ENCODE measurements at places on chromosomes 5 and 9. TPM values are rescaled to one million over a fixed set of nuclear protein-coding genes. Genes with fewer than 3 reads are reported as not detected.
A peak's percentile ranks its signal among the peaks of the same experiment; 100 is the strongest.

DNA sequence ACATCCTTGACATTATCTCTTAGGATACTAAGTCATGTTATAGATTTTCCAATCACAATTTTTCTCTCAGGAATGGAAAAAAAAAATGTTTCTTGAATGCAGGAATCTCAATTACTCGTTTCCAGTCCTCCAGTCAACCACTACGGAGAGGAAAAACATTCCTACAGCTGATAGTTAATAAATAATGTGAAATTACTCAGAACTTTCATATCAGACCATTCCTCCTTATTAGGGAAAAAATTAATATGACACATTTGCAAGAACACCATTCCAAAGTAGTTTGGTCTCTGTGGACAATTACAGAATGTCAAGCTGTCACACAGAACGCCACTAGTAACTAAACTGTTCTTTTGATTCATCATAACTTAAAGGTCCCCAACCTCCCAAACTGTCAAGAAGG, 31.5 kb downstream of the MED27 start:
- H3K4me3 ChIP-seq, result no peak overlapping the region
- no peak overlapping the region for H3K27ac ChIP-seq
- H3K36me3 ChIP-seq, result peaks cover 3% of the 10 kb centered on the region
- H3K27me3 ChIP-seq, result no peaks in the 10 kb centered on the region

DNA sequence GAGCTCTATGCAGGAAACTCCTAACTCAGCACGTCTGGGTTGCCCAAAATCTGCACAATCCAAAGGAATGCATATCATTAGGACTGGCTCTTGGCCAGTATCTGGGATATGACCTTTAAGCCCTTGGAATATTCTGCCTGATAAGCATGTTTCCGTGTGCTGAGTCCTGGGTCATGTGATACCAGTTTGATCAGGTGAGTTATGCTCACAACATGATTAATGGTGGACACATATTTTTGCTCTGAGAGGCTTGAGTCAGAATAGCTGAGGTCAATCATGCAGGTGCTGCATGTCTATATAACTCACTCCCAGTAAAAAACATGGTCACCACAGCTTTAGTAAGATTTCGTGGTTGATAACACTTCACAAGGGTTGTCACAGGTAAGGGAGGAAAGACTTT, 408.8 kb downstream of the YTHDC2 start:
- no peaks in the 10 kb centered on the region for H3K4me1 ChIP-seq
- H3K27me3 ChIP-seq, result no peaks in the 10 kb centered on the region
- H3K4me3 ChIP-seq, result no peak overlapping the region
- no peak for DNase-seq
- H3K36me3 ChIP-seq, result no peaks in the 10 kb centered on the region

DNA sequence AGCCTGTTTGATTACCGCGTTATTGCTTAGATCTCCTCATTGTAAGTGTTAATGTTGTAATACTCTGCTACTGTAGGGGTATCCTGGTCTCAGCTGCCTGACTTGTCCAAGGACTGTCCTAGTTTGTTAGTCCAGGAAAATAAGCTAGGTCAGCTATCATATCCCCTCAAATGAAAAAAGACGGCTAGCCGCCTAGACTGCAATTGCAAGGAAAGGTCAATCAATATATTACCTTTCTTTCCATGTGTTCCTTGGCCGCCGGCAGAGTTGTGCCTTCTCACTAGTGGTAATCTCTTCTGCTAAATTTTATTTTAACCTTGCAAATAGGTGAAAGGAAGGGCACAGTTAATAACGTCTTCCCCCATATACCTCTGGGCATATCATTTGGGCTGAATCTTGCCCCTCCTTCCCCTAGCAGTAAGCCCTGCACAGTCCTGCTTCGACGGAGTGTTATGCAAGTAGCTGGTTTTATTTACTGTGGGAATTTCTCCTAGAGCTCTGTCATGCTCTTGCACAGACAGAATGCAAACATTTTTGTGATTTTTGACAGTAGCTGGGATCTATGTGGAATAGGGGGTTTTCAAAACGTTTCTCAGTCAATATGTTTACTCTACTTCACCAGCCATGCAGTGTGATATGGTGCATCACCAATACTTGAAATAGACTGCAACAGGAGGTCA, 288.5 kb downstream of the MAST4 start:
- no peaks in the 10 kb centered on the region for H3K27me3 ChIP-seq
- DNase-seq, result no peak
- no peaks in the 10 kb centered on the region for H3K4me1 ChIP-seq
- no peak overlapping the region for H3K27ac ChIP-seq
- no peak overlapping the region for H3K4me3 ChIP-seq
- no peaks in the 10 kb centered on the region for H3K36me3 ChIP-seq

NEURL1B gene
- polyA plus RNA-seq, result 5.3 TPM

GRCh38 chr5:160087199-160087598, 32.1 kb downstream of the PWWP2A start:
- no peak overlapping the region for H3K4me3 ChIP-seq
- no peak overlapping the region for H3K27ac ChIP-seq
- no peaks in the 10 kb centered on the region for H3K27me3 ChIP-seq

DNA sequence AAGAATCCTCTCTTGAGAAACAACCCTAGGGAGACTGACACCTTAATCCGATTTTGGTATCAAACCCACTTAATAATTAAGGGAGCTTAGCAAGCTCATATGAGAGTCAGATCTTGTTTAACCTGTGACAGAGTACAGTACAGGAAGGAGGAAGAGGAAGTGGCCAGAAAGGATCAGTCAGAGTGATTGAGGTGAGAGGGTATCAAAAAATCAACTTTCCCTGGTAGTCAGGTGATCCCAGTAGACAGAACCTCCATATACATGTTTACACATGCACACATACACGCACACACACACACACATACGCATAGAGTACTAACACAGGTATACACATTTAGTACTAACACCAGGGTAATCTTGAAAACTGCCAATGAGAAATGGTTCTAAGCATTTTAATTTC, 56.8 kb downstream of the GLIS3 start:
- DNase-seq, result no peak
- H3K36me3 ChIP-seq, result no peaks in the 10 kb centered on the region
- H3K4me3 ChIP-seq, result no peak overlapping the region

SPINK4 gene
- polyA plus RNA-seq, result 2.1 TPM

DNA sequence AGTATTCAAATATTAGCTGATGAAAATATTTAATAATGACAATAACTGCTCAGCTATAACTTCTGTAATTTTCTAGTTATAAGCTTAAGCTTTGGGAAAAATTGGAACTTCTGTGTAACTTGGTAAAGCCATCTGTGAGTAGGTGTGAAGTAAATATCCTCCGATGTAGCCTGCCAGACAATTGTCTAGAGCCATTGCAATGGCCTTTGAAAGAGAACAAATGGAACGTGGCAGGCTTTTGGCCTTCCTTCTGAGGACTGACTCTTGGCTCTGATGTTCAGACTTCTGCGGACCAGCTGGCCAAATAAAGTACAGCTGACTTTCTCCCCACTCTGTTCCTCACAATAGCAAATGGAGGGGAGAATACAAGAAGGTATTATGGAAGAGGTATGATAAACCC, 203.4 kb upstream of the NMUR2 start:
- no peaks in the 10 kb centered on the region for H3K27me3 ChIP-seq
- H3K36me3 ChIP-seq, result no peaks in the 10 kb centered on the region
- H3K4me1 ChIP-seq, result no peaks in the 10 kb centered on the region

- H3K27ac ChIP-seq, result peak overlapping the region; percentile 47
- H3K4me3 ChIP-seq, result no peak overlapping the region
These were observed 14.6 kb upstream of the TNIP1 start for GRCh38 chr5:151095341-151096000.

DNA sequence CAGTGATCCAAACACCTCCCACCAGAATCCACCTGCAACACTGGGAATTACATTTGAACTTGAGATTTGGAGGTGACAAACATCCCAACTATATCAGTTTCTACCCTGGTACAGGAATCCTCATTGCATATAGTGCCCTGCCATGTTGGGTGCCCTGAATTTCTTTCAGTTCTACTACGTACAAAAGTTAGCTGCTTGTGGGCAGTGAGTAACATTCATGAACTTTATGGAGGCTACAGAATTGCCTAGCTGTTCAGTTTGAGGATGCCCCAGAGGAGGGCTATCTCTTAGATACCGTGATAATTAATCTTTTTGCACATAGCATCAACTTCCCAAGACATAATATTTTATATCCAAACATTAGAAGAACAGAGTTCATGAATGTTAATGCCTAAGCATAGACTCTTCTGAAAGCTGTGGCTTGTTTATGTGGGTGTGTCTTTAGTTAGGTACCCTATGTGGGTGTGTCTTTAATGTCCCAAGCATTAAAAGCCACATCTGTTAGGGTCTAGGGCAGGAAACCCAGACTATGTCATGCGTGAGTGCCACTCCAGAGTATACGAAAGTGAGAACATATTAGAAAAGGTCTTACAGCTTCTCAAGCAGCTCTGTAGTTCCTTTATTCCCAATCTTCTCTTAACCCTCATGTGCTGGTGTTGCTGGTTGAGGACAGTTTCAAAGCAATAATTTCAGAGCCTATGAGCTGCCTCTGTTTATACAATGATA, 47.0 kb upstream of the CHD1 start:
- no peak for DNase-seq
- no peak overlapping the region for H3K27ac ChIP-seq
- H3K27me3 ChIP-seq, result no peaks in the 10 kb centered on the region
- no peak overlapping the region for H3K4me3 ChIP-seq

- no peaks in the 10 kb centered on the region for H3K27me3 ChIP-seq
- no peaks in the 10 kb centered on the region for H3K4me1 ChIP-seq
- DNase-seq, result no peak
- H3K36me3 ChIP-seq, result no peaks in the 10 kb centered on the region
- H3K27ac ChIP-seq, result no peak overlapping the region
These were observed 62.0 kb downstream of the TMC1 start for GRCh38 chr9:72583370-72583769.

FST gene
- polyA plus RNA-seq, result 7.2 TPM

DNA sequence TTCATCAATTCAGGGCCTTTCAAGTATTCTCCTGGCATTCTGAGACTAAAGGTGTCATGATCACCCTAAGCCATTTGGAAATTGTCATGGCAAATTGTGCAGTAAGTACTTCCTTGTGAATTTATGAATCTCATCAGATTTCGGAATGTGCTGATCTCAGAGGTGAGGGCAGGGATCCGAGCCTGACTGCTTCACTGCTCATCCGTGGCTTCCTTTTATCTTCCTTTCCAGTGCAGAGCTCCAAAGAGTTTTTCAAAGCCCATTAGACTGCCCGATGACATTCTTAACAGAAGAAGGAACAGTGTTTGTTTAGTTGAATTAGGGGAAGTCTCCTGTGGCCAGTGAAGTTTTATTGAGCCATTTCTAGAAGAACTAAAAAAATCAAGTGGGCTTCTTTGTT, 182.8 kb upstream of the GDNF start:
- no peak for DNase-seq
- H3K4me3 ChIP-seq, result no peak overlapping the region
- no peaks in the 10 kb centered on the region for H3K4me1 ChIP-seq
- H3K36me3 ChIP-seq, result no peaks in the 10 kb centered on the region
- no peak overlapping the region for H3K27ac ChIP-seq
- no peaks in the 10 kb centered on the region for H3K27me3 ChIP-seq

ARID3C gene
- polyA plus RNA-seq, result 0.07 TPM

- no peak for DNase-seq
- H3K36me3 ChIP-seq, result peaks cover 18% of the 10 kb centered on the region
- H3K27ac ChIP-seq, result peak overlapping the region; percentile 89
- peaks cover 16% of the 10 kb centered on the region for H3K4me1 ChIP-seq
- peak overlapping the region; percentile 96 for H3K4me3 ChIP-seq
These were observed 423 bp upstream of the NUP214 start for GRCh38 chr9:131125038-131125287.

OR1L1 gene
- polyA plus RNA-seq, result not detected

GRCh38 chr9:128689820-128690683, 1.0 kb downstream of the SET start:
- peak overlapping the region; percentile 84 for H3K4me3 ChIP-seq
- H3K27me3 ChIP-seq, result no peaks in the 10 kb centered on the region
- no peak for DNase-seq
- peaks cover 32% of the 10 kb centered on the region for H3K4me1 ChIP-seq

DNA sequence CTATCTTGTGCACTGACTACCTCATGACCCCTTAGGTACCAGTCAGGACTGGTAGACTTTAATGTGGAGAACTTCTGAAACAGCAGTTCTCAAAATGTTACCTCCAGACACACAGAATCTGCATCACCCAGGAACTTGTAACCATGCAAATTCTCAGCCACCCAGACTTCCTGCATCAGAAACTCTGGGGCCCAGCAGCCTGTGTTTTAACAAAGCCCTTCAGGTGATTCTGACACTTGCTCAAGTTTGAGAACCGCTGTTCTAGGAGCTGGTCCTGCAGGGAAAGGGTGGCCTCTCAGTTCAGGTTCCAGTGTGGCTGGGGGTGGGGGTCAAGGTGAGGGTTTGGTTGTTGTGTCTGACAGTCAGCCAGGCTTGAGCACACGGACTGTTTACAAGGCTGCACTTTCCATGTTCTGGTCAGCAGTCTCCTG, 28.4 kb downstream of the ZFP62 start:
- H3K27me3 ChIP-seq, result no peaks in the 10 kb centered on the region
- DNase-seq, result no peak
- H3K36me3 ChIP-seq, result peaks cover 34% of the 10 kb centered on the region
- H3K4me1 ChIP-seq, result peaks cover 33% of the 10 kb centered on the region
- peak overlapping the region; percentile 88 for H3K27ac ChIP-seq

DMRT3 gene
- 0.21 TPM for polyA plus RNA-seq

- H3K4me1 ChIP-seq, result no peaks in the 10 kb centered on the region
- no peak for DNase-seq
- no peaks in the 10 kb centered on the region for H3K27me3 ChIP-seq
These were observed 2.0 kb downstream of the LCN9 start for GRCh38 chr9:135664801-135665794.

APBA1 gene
- polyA plus RNA-seq, result 0.80 TPM

- peak overlapping the region; percentile 82 for H3K27ac ChIP-seq
- no peaks in the 10 kb centered on the region for H3K27me3 ChIP-seq
- no peak overlapping the region for H3K4me3 ChIP-seq
These were observed 16.8 kb downstream of the TRAF2 start for GRCh38 chr9:136903041-136903554.

GRCh38 chr5:151469386-151469785, 22.0 kb downstream of the SLC36A1 start:
- no peak overlapping the region for H3K27ac ChIP-seq
- H3K4me1 ChIP-seq, result no peaks in the 10 kb centered on the region
- DNase-seq, result no peak
- H3K4me3 ChIP-seq, result no peak overlapping the region
- peaks cover 21% of the 10 kb centered on the region for H3K36me3 ChIP-seq

- H3K4me1 ChIP-seq, result no peaks in the 10 kb centered on the region
- H3K4me3 ChIP-seq, result no peak overlapping the region
- peaks cover 2% of the 10 kb centered on the region for H3K27me3 ChIP-seq
- H3K27ac ChIP-seq, result no peak overlapping the region
- no peaks in the 10 kb centered on the region for H3K36me3 ChIP-seq
- no peak for DNase-seq
These were observed 39.6 kb downstream of the WNK2 start for GRCh38 chr9:93223260-93224180.

ROPN1L gene
- 0.68 TPM for polyA plus RNA-seq

GLRA1 gene
- not detected for polyA plus RNA-seq

GRCh38 chr5:1735320-1735970, 64.2 kb downstream of the MRPL36 start:
- no peaks in the 10 kb centered on the region for H3K4me1 ChIP-seq
- H3K4me3 ChIP-seq, result no peak overlapping the region
- no peaks in the 10 kb centered on the region for H3K36me3 ChIP-seq
- no peaks in the 10 kb centered on the region for H3K27me3 ChIP-seq
- no peak for DNase-seq
- H3K27ac ChIP-seq, result no peak overlapping the region

- H3K4me1 ChIP-seq, result no peaks in the 10 kb centered on the region
- peaks cover 77% of the 10 kb centered on the region for H3K36me3 ChIP-seq
- no peak for DNase-seq
- H3K27ac ChIP-seq, result no peak overlapping the region
- H3K27me3 ChIP-seq, result no peaks in the 10 kb centered on the region
- H3K4me3 ChIP-seq, result no peak overlapping the region
These were observed 52.5 kb downstream of the ZFR start for GRCh38 chr5:32392039-32392438.

OR5C1 gene
- polyA plus RNA-seq, result 0.05 TPM
